ENCODE measurements at places on chromosomes 3 and 15. TPM values are rescaled to one million over a fixed set of nuclear protein-coding genes. Genes with fewer than 3 reads are reported as not detected.

The MEF2A gene
- total RNA-seq, result 15.8 TPM

The AQR gene
- total RNA-seq, result 39.6 TPM

The CHAC1 gene
- 8.8 TPM for total RNA-seq

The ULK3 gene
- total RNA-seq, result 33.1 TPM

The BNC1 gene
- 0.98 TPM for total RNA-seq

The FBXW12 gene
- total RNA-seq, result not detected

The RAD51 gene
- total RNA-seq, result 23.7 TPM

The CHST2 gene
- 1.3 TPM for total RNA-seq

The SLC24A1 gene
- total RNA-seq, result 4.0 TPM

The ATP13A4 gene
- total RNA-seq, result not detected

The GOLGA6C gene
- total RNA-seq, result not detected

The GOLGA8T gene
- 1.9 TPM for total RNA-seq

The KCNH8 gene
- not detected for total RNA-seq

The NR2E3 gene
- total RNA-seq, result 0.09 TPM

The FAM107A gene
- 0.46 TPM for total RNA-seq

The MRPL47 gene
- 46.4 TPM for total RNA-seq

The DUOXA2 gene
- not detected for total RNA-seq

The CDV3 gene
- total RNA-seq, result 144 TPM

The CNTN4 gene
- total RNA-seq, result not detected

The TGFBR2 gene
- 66.5 TPM for total RNA-seq

The TRIM42 gene
- total RNA-seq, result not detected

The LRRIQ4 gene
- total RNA-seq, result not detected

The PP2D1 gene
- not detected for total RNA-seq

The PLOD2 gene
- 118 TPM for total RNA-seq

The SLC4A7 gene
- total RNA-seq, result 11.5 TPM

The ZNF80 gene
- 0.04 TPM for total RNA-seq

The CCNB2 gene
- 93.0 TPM for total RNA-seq

The TUSC7 gene
- not detected for total RNA-seq
